ENCODE measurements at places on chromosomes 5 and 9.

- no peak for DNase-seq
These were observed 110.3 kb downstream of the ARRDC3 start for GRCh38 chr5:91272858-91273257.

- DNase-seq, result no peak
These were observed 41.5 kb downstream of the PLPP7 start for GRCh38 chr9:131330814-131331600.

- no peak for DNase-seq
These were observed 14.9 kb downstream of the GLDC start for GRCh38 chr9:6630502-6631206.

DNA sequence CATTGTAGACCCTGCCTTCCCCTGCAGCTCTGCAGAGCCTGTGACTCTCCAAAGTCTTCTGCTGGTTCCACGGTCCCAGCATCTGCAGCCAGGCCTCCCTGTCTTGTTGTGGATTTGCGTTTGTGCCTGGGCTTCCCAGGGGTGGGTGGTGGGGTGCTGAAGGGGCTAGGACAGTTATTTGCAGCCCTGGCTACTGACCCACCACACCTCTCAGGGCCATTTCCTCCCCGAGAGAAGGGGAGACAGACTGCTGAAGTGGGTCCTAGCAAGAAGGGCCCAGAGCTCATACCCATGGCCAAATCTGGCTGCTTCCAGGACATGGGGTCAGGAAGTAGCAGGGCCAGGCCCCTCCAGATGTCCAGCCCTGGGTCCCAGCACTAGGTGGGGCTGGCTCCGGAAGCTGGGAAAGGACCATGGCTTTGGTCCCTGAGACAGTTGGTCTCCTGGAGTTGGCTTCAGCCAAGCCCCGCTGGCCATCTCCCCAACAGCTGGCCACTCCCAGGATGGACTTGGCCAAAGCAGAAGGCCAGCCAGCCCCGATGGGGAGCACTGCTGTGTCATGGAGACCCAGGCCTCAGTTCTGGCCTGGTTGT, 26.3 kb downstream of the GSN start:
- no peak for DNase-seq

DNA sequence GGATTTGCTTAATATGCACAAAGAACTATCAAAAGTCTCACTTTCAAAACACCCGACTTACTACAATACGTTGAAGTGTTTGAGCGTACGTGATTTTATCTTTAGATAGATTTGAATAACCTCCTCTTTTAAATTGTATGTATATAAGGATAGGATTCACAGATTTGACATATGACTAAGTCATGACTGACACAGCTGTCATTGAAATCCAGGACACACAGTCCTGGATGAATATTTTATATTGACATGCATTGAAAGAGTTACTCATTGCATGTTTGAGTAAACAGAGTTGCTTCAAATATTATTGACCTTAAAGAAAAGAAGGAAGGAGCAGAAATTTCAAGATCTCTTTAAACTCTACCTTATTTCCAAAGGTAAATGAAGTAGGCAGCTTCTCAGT, 3.3 kb downstream of the MUSK start:
- DNase-seq, result no peak

DNA sequence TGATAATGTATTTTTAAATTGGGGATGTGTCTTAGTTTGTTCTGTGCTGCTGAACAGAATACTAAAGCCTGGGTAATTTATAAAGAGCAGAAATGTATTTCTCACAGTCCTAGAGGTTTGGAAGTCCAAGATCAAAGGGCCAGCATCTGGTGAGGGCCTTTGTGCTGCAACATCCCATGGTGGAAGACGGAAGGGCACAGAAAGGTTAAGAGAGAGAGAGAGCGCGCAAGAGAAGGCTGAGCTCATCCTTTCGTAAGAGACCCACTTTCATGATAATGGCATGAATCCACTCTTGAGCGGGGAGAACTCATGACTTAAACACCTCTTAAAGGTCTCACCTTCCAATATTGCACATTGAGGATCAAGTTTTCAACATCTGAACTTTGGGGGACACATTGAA, 79.1 kb upstream of the GOLM1 start:
- DNase-seq, result no peak
